ENCODE measurements at places on chromosomes 1 and 21. TPM values are rescaled to one million over a fixed set of nuclear protein-coding genes. Genes with fewer than 3 reads are reported as not detected.

GRCh38 chr1:241253471-241253870, 103.5 kb downstream of the RGS7 start:
- no peak overlapping the region for H3K27ac ChIP-seq
- H3K4me1 ChIP-seq = peaks cover 10% of the 10 kb centered on the region
- DNase-seq = no peak
- no peak overlapping the region for H3K4me3 ChIP-seq

GRCh38 chr21:14523234-14523633, 22.9 kb downstream of the SAMSN1 start:
- no peak overlapping the region for H3K4me3 ChIP-seq
- no peaks in the 10 kb centered on the region for H3K4me1 ChIP-seq
- no peaks in the 10 kb centered on the region for H3K27me3 ChIP-seq
- H3K27ac ChIP-seq = no peak overlapping the region

The ALX3 gene
- 10.0 TPM for total RNA-seq

The GJA4 gene
- not detected for total RNA-seq

The VWA5B1 gene
- not detected for total RNA-seq

The SLC1A7 gene
- total RNA-seq = not detected

The PRKCZ gene
- total RNA-seq = 0.94 TPM

- no peak overlapping the region for H3K27ac ChIP-seq
- no peak overlapping the region for H3K4me3 ChIP-seq
- DNase-seq = no peak
- H3K36me3 ChIP-seq = 0 out of 2 replicates have a peak, but pooled peaks cover 3% of the 10 kb centered on the region
- peaks cover 4% of the 10 kb centered on the region for H3K27me3 ChIP-seq
Observed at GRCh38 chr1:111535256-111536191, 32.1 kb upstream of the ADORA3 start.

DNA sequence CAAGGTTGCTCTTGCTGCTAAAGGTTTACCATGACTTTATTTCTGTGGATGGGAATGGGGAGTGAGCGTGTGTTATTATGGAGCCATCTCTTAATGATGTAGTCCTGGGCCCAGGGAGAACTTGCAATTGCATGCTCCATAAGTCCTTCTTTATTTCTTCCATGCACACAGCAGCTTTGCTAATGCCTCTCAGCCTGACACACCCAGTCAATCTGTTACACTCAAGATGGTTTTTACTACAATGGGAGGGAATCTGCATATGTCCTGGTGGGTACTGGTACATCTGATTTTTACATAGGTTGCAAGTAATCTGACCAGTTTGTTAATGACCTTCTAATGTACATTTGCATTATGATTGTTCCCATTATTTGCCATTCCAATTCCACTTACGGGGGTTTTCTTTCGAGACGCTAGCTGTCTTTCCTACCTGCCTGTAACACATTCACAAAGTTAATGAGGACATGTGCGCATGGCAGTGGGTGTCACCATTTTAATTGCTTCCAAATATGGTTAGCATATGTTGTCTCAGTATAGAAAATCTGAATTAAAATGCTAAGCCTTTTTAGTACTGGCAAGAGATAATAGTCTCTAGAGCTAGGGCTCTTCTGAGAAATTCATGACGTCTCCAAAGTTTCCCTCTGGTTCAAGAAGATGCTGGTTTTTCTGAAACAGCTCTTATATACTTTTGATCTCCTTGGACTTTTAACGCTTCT, 188.2 kb downstream of the GRIK1 start:
- H3K4me1 ChIP-seq = no peaks in the 10 kb centered on the region
- H3K27ac ChIP-seq = no peak overlapping the region
- no peak overlapping the region for H3K4me3 ChIP-seq
- no peak for DNase-seq
- H3K36me3 ChIP-seq = 0 out of 2 replicates have a peak, but pooled peaks cover 3% of the 10 kb centered on the region

DNA sequence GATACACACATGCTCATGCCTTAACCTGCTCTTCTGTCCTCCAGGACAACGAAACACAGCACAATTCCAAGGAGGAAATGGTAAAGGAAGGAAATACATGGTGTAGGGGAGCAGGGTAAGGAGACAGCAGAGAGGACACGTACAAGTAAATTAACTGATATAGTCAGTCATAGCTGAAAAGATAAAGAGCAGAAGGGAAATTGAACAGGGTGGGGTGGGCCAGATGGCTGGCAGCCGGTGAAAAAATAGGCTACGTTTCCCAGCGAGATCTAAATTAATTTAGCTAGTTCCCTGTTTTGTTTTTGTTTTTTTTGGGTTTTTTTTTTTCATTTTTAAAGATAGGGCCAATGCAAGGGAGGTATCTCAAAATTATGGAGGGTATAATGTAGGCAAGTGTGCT, 109.2 kb downstream of the FAM78B start:
- no peak for DNase-seq
- H3K27ac ChIP-seq = no peak overlapping the region
- no peaks in the 10 kb centered on the region for H3K4me1 ChIP-seq
- no peaks in the 10 kb centered on the region for H3K36me3 ChIP-seq
- H3K27me3 ChIP-seq = peaks cover 3% of the 10 kb centered on the region

The OR10J5 gene
- not detected for total RNA-seq

DNA sequence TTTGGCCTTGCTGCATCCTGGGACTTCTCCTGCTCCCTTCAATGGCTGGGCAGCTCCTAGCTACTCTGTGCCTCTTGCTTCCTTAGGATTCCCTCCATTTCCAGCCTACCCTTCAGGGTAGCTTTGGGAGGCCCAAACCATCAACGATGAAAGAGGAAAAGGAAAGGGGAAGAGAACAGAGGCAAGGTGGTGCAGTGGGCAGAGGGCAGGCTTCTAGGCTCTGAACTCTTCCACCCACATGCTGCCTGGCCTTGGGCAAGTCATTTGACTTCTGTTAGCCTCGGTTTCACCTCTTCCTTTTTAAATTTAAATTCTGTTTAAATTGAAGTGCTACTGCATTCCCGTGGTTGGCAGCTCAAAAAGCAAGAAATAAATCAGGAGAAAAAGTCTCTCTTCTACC, 5.7 kb upstream of the PPM1J start:
- H3K27ac ChIP-seq = no peak overlapping the region
- no peaks in the 10 kb centered on the region for H3K27me3 ChIP-seq
- DNase-seq = no peak
- no peaks in the 10 kb centered on the region for H3K36me3 ChIP-seq
- peaks cover 32% of the 10 kb centered on the region for H3K4me1 ChIP-seq
- H3K4me3 ChIP-seq = no peak overlapping the region

DNA sequence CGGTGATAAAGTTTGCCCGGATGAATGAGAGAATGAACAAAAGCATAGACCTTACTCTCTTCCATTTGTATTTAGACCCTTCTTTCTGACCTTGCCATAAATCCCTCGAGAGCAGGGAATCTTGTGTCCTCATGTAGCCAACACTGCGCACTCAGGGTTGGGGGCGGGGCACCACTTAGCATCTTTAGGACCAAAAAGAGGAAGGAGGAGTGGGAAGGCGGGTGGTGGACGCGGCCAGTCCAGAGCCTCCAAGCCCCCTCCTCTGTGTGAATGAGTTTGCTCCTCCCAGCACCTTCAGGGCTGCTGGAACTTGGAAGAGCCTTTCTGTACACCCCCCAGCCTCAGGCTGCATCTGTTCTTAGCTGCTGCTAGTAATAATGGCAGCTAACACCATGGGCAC, 141.9 kb upstream of the TMEM51 start:
- no peak for DNase-seq
- H3K27ac ChIP-seq = no peak overlapping the region
- H3K36me3 ChIP-seq = peaks cover 14% of the 10 kb centered on the region
